Left ventricle myocardium inferior (tissue), 1 donor: ENCODE measurements at places on chromosomes 6 and 20. TPM values are rescaled to one million over a fixed set of nuclear protein-coding genes. Genes with fewer than 3 reads are reported as not detected.

DNA sequence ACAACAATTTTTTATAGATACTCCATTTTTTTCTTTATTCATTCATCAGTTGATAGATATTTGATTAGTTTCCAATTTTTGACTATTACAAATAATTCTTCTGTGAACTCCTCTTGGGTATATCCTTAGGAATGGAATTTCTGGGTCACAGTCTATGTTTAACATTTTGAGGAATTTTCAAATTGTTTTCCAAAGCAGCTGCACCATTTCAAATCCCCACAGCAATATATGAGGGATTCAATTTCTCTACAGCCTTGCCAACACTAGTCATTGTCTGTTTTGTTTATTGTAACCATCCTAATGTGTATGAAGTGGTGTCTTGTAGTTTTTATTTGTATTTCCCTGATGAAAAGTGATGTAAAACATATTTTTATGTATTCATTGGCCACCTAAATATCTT is 320.3 kb upstream of the DEFB112 start:
- H3K36me3 ChIP-seq: no peaks in the 10 kb centered on the region
- H3K27ac ChIP-seq: no peak overlapping the region
- H3K27me3 ChIP-seq: no peaks in the 10 kb centered on the region
- H3K4me1 ChIP-seq: no peaks in the 10 kb centered on the region
- H3K4me3 ChIP-seq: no peak overlapping the region

- H3K4me1 ChIP-seq: peaks cover 23% of the 10 kb centered on the region
- H3K27ac ChIP-seq: no peak within 1 kb of the TSS
- peaks cover 86% of the 10 kb centered on the region for H3K27me3 ChIP-seq
- no peaks in the 10 kb centered on the region for H3K36me3 ChIP-seq
- peak; percentile 86 for DNase-seq
Measured at GRCh38 chr20:675453-676314, at the start of gene SCRT2. SCRT2 (minus strand) TSS chr20:675802; CDS start chr20:675601, 201 bp downstream.

GRCh38 chr6:36715469-36715868 is 17.8 kb downstream of the RAB44 start:
- no peak overlapping the region for H3K4me3 ChIP-seq
- DNase-seq: no peak
- no peak overlapping the region for H3K27ac ChIP-seq
- no peaks in the 10 kb centered on the region for H3K4me1 ChIP-seq
- H3K27me3 ChIP-seq: no peaks in the 10 kb centered on the region

GRCh38 chr6:139888681-139889122 is 514.3 kb upstream of the CITED2 start:
- no peaks in the 10 kb centered on the region for H3K36me3 ChIP-seq
- no peaks in the 10 kb centered on the region for H3K27me3 ChIP-seq
- peaks cover 18% of the 10 kb centered on the region for H3K4me1 ChIP-seq
- no peak overlapping the region for H3K27ac ChIP-seq

DNA sequence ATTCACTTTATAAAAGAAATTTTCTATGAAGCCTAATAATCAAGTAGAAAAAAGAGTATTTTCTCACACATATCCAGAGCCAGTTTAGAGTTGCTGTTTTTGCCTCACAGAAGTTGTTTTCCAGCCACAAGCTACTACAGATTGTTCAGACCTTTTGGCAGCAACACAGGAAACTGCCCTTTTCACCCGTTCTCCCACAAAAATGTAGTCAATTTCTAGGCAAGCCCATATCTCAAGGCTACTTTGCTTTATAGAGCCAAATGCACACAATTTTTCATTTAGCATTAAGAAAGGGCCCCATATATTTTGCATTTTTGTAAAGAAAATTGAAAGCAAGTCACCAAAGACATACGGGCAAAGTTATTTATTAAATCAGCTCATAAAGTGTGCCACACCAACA is 49.5 kb downstream of the EPB41L2 start:
- no peak for DNase-seq

DNA sequence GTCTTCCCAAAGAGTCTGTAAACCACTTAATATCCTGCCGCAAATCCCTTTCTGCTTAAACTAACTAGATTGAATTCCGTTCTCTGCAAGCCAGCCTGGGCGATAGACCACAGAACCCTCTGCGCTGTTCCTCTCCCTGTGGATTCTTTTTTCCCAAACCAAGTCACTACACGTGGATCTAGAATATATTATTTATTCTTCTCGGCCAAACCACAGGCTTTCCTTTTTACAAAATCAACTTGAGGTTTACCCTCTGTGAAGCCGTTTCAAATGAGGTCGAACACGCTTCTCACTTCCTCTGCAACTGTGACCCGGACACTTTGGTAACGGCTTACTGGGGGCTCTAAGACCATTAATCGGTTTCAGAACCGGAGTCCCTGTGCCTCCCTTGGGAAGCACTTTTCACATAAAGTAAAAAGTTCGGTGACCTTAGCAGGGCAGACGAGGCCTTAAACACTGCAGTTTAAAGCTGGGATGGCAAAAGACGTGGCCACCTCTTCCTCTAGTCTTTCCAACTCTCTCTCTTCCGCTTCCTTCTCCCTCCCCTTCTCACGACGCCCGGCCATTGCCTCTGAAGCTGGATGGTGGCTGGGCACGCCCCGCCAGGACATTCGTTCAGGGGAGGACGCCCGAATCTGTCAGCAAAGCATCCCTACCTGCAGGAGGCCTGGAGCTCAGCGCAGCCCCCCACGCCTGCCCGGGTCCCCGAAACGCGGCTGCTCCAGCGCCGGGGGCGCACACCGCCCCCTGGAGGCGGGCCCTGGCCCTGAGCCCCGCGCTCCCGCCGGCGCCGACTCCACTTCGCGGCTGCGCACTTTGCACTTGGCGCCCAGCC is 55.0 kb upstream of the FOXC1 start:
- peak; percentile 77 for DNase-seq
- peak overlapping the region; percentile 67 for H3K4me3 ChIP-seq
- H3K4me1 ChIP-seq: peaks cover 8% of the 10 kb centered on the region
- H3K27ac ChIP-seq: peak overlapping the region; percentile 65

Gene TSHZ2
- total RNA-seq: 3.1 TPM

Gene FOXC1
- total RNA-seq: 7.1 TPM

Gene WFDC12
- total RNA-seq: not detected

Gene AGER
- 1.8 TPM for total RNA-seq
